ENCODE measurements at places on chromosomes 11 and 22. TPM values are rescaled to one million over a fixed set of nuclear protein-coding genes. Genes with fewer than 3 reads are reported as not detected.

UQCR10 gene
- total RNA-seq = 96.2 TPM

OR52N4 gene
- 0.38 TPM for total RNA-seq

MS4A6A gene
- not detected for total RNA-seq

DNA sequence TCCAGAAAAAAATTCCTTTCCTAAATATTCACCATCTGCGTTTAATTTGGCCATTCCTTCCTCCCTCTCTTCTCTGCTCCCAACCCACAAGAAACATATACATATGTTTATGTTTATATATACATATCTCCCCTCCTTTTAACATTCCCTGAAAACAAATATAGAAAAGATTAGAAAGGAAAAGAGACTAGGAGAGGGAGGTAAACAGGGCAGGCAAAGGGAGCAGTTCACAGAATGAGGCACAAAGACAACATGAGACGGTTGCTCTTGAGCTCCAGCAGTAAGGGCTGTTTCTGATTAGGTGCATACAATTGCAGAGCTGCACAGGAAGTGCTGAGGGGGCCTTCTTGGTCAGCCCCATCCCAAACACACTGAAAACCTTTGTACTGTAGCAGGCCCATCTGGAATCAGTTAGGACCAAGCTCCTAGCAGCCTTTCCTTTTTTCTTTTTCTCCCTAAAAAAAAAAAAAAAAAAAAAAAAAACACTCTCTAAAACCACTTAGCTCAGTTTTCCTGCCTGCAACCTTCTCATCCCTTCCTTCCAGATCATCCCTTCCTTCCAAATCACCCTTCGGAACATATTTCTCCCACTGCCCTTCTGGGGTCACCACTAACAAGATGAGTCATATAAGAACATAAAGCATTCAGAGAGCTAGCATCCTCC is 57.0 kb downstream of the RBFOX2 start:
- H3K4me1 ChIP-seq = no peaks in the 10 kb centered on the region
- H3K36me3 ChIP-seq = no peaks in the 10 kb centered on the region
- no peak overlapping the region for H3K4me3 ChIP-seq
- no peak overlapping the region for H3K27ac ChIP-seq
